Left forelimb (tissue), 1 donor: ENCODE measurements at places on chromosomes 4 and X.

GRCh38 chrX:4547213-4547836, 833.9 kb upstream of the PRKX start:
- DNase-seq: no peak

- DNase-seq: no peak
Observed at GRCh38 chr4:182918791-182919302, 1.7 kb upstream of the DCTD start.

DNA sequence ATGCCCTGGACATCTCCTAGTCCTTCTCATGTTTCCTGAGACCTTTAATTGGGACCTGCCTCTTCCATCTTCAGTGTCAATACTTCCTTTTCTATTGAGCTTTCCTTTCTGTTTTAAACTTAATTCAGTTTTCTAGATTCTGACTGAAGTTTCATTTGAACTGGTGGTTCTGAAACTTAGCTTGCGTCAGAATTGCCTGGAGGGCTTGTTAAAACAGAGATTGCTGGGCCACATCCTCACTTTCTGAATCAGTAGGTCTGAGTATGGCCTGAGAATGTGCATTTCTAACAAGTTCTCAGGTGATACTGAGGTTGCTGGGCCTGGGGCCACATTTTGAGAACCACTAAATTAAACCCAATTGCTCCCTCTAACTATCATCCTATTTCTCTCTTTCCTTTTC, 152.1 kb upstream of the DGKK start:
- DNase-seq: no peak

DNA sequence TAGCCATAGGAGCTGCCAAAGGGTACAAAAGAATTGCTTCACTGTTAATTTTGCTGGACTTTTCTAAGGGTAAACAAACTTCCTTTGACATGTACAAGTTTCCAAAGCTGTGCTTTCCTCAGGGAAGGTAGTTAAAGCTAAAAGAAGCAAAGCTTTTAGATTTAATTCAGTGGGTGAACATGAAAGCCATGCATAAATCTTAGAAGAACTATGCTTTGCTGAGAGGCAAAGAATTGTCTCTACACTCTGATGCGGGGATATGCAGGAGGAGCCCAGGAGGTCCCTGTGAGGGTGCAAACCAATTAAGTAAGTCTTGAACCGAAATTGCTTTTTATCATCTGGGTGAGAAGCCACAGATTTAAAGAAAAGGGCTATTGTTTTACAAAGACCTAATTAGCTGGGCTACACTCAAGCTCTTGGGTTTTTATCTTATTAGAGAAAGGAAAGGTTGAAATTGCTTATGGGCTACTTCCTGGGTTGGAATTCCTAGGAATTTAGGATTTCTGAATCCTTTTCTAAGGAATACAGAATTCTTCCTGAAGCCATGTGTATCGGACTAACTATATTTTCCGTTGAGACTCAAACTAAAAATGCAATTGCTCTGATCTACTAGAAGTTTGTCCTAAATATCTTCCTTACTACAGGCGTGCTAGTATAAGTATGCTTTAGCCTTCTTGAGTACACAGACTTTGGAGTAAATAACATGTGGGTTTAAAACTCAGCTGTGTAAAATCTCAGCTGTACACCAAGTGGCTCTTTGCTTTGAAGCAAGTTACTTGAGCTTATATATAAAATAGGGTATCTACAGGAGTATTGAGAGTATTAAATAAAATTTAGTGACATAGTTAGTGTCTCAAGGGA, 188.4 kb upstream of the ANK2 start:
- DNase-seq: no peak
